ENCODE measurements at places on chromosomes 13 and 19. TPM values are rescaled to one million over a fixed set of nuclear protein-coding genes. Genes with fewer than 3 reads are reported as not detected.

- DNase-seq, result no peak
Measured at GRCh38 chr13:87678372-87678752, 7.2 kb downstream of the SLITRK5 start.

DNA sequence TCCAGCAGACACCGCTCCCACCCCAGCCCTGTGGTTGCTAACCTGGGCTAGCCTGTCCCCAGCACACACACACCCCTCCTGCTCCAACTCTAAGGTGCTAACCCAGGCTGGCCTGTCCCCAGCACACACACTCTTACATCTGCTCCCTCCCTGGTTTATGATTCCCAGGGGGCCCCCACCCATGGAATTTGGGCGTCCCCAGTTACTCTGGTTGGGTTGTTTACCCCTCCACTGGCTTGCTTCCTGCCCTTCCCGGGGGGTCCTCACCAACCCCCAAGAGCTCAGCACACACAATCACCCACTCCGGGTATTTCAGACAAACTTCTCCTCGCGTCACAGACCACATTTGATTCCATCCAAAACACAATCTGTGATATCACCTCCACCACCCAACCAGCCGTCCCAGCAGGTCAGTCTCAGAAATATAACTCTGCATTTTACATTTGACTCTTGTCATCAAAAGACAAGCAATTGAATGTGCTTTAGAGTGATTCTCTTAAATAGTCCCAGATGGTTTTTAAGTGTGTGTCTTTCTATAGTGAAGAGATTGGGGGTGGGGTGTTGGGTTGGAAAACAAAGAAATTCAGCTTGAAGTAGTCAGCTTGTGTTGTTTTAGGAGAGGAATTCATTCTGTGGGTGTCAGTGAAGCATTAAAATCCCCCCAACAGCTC is 20.1 kb downstream of the COL4A2 start:
- DNase-seq, result no peak

Gene NEK3
- total RNA-seq, result 1.5 TPM

DNA sequence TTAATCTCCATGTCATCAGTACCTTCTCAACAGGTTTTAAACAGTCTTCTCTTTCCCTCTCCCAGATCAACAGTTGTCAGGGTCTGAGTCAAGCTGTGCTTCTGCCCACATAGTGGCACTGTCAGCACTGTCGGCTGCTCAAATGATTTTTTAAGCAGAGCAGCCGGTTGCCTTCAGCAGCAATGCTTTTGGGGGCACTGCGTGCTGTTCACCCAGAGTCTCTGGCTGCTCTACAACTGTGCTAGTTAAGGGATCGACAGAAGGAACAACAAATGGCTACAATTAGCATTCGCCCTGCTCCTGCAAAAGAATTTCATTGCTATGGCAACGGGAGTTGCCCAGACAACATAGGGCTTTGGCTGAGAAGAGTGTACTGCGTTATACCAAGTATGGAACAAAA is 412.9 kb downstream of the DIAPH3 start:
- no peak for DNase-seq

Gene KRTDAP
- total RNA-seq, result not detected

Data from activated CD8-positive, alpha-beta T cell treated with anti-CD3 and anti-CD28 coated beads for 36 hours (primary cell).